ENCODE measurements at places on chromosomes 6 and 20. TPM values are rescaled to one million over a fixed set of nuclear protein-coding genes. Genes with fewer than 3 reads are reported as not detected.

PPP1R3G gene
- 1.5 TPM for total RNA-seq

HTR1B gene
- total RNA-seq = 2.7 TPM

ZC2HC1B gene
- total RNA-seq = not detected

TRIM10 gene
- total RNA-seq = not detected

TNFRSF6B gene
- total RNA-seq = 95.5 TPM

PSORS1C1 gene
- 0.89 TPM for total RNA-seq

MYLK2 gene
- not detected for total RNA-seq

ANKEF1 gene
- total RNA-seq = 3.5 TPM

SPTLC3 gene
- total RNA-seq = 4.0 TPM

ERVFRD-1 gene
- total RNA-seq = not detected

TPBG gene
- 52.9 TPM for total RNA-seq

SLC17A3 gene
- total RNA-seq = not detected

TRIM15 gene
- not detected for total RNA-seq

ZNF343 gene
- 14.3 TPM for total RNA-seq

FOXA2 gene
- not detected for total RNA-seq

BANF2 gene
- total RNA-seq = not detected

SYCP2 gene
- total RNA-seq = 0.32 TPM

TRAPPC3L gene
- total RNA-seq = not detected

PRELID3B gene
- total RNA-seq = 65.9 TPM

HMGCLL1 gene
- not detected for total RNA-seq

MATN4 gene
- total RNA-seq = not detected

MEP1A gene
- not detected for total RNA-seq

AKAP12 gene
- 99.7 TPM for total RNA-seq

NEDD9 gene
- total RNA-seq = 11.9 TPM

WFDC12 gene
- total RNA-seq = not detected

SNAI1 gene
- total RNA-seq = 0.30 TPM

PNISR gene
- 70.1 TPM for total RNA-seq

THBD gene
- total RNA-seq = 7.2 TPM

OR2B6 gene
- not detected for total RNA-seq

SLC4A11 gene
- total RNA-seq = 1.2 TPM

IMPG1 gene
- not detected for total RNA-seq

NKX2-2 gene
- total RNA-seq = not detected

TLDC2 gene
- total RNA-seq = 0.30 TPM

SLA2 gene
- total RNA-seq = not detected

CYP21A2 gene
- total RNA-seq = 0.14 TPM

ANKRD66 gene
- total RNA-seq = not detected

Measured in smooth muscle cell of the umbilical artery (primary cell).